Neural crest cell (in vitro differentiated cells): ENCODE measurements at places on chromosomes 12 and 14. TPM values are rescaled to one million over a fixed set of nuclear protein-coding genes. Genes with fewer than 3 reads are reported as not detected.

KITLG gene
- total RNA-seq: 6.2 and 7.0 TPM in 2 replicates

GRCh38 chr12:93668919-93669418, 8.2 kb upstream of the CRADD start:
- H3K4me1 ChIP-seq: no peaks in the 10 kb centered on the region
- peaks cover 2% of the 10 kb centered on the region for H3K27me3 ChIP-seq
- H3K27ac ChIP-seq: peak overlapping the region; percentile 0
- no peak for DNase-seq

DNA sequence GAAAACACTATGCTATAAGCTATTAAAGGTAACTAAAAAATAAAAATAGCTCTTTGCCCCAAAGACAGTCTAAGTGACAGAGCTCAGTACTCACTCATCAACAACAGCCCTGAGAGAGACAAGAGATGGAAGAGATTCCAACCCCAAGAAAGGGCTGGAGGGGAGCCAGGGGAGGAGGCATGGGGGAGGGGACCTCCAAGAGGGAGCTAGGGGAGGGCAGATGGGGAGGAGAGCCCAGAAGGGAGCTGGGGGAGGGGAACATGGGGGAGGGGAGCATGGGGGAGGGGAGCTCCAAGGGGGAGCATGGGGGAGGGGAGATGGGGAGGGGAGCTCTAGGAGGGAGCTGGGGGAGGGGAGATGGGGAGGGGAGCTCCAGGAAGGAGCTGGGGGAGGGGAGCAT, 7.7 kb downstream of the SSH1 start:
- DNase-seq: no peak
- H3K36me3 ChIP-seq: peaks cover 34% of the 10 kb centered on the region
- H3K27me3 ChIP-seq: no peaks in the 10 kb centered on the region
- H3K27ac ChIP-seq: no peak overlapping the region

DNA sequence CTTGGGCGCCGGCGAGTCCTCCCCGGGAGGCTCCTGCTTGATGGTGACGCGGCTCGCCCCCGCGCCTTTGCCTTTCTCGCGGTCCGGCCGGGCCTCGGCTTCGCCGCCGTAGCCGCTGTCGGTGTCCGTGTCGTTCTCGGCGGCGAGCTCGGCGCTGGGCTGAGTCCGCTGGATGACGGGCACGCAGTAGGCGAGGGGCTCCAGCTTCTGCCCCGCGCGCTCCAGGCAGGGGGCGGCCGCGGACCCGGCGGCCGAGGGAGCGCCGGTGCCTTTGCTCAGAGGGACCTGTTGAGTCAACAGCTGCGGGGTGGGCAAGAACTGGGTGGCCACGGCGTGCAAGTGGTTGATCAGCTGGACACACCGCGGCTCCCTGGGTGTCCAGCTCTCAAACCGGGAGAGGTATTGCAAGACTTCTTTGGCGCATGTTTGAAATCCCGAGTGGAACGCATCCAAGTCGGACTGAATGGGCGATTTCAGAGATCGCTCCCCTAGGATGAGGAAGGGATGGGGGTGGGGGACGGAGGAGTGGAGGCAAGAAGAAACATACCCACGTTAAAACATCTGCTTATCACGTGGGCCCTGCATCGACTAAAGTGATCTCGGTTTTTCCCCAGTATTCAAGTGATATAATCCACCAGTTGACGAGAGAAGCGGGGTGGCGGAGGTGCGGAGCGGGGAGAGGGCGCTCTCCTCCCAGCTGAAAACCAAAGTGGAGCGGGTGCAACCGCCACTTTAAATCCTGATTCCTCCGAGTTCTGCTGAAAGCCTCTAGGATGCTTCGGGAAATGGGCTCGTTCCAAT, 2.0 kb downstream of the BHLHE41 start:
- no peak overlapping the region for H3K27ac ChIP-seq
- peaks cover 87% of the 10 kb centered on the region for H3K27me3 ChIP-seq

DNA sequence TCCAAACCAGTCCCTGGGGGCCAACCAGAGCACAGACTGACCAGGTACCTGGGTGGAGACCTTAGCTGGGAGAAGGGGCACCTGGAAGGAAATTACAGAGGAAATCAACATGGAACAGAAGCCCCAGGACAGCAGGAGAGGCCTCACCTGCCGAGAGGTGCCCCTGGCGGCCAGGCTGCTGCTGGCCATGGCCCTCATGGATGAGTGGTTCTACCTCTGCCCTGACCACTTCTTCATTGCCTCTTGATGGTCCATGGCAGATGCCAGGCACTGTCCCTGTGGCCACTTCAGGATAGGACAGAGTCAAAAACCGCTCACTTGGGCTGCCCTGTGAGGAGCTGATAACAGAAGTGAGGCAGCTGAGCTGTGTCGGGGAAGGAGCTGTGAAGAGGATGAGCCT, 73.1 kb upstream of the GNG2 start:
- no peak overlapping the region for H3K27ac ChIP-seq
- peaks cover 12% of the 10 kb centered on the region for H3K36me3 ChIP-seq
- no peak overlapping the region for H3K4me3 ChIP-seq
- no peaks in the 10 kb centered on the region for H3K27me3 ChIP-seq
- no peak for DNase-seq

PTPN21 gene
- 21.9 and 25.3 TPM in 2 replicates for total RNA-seq

GRCh38 chr14:73457041-73457923, 1.1 kb downstream of the NUMB start:
- H3K4me3 ChIP-seq: peak overlapping the region; percentile 96
- peaks cover 32% of the 10 kb centered on the region for H3K4me1 ChIP-seq
- H3K27me3 ChIP-seq: no peaks in the 10 kb centered on the region
- H3K36me3 ChIP-seq: no peaks in the 10 kb centered on the region

DNA sequence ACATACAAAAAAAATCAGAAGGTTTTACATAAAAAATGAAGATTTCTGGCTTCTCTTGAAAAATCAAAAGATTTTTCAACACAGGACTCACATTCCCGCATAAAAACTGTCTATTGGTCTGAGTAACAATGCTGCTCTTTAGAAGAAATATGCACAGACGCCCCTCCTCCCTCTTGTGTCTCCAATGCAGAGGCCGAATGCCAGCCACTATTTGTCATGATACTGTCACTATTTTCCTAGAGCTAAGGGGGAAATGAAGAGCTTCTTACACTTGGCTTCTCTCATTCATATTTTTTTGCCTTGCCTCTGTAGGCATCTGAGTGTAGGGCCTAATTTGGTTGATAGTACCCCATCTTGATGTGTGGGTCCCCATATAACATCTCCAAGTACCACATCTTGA, 98.0 kb downstream of the BBS10 start:
- H3K27ac ChIP-seq: no peak overlapping the region
- no peaks in the 10 kb centered on the region for H3K36me3 ChIP-seq
- H3K27me3 ChIP-seq: no peaks in the 10 kb centered on the region
- no peak overlapping the region for H3K4me3 ChIP-seq
- H3K4me1 ChIP-seq: peaks cover 21% of the 10 kb centered on the region

DNA sequence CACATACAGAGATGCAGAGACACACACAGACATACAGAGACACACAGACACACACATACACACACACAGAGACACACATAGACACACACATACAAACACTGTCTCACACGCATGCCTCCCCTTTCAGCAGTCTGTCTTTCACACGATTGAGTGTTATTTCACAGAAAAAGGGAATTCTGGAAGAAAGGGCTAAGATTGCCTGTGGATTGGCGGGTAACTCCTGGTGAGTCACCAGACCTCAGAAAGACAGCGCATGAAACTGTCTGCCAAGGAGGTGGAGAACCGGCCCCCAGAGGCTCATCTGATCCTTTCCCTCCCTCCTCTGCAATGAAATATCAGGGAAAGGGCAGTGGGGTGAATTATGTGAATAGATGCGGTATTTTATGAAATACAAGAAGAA, 127.2 kb upstream of the GSC start:
- no peak overlapping the region for H3K4me3 ChIP-seq
- peaks cover 5% of the 10 kb centered on the region for H3K27me3 ChIP-seq
- no peak overlapping the region for H3K27ac ChIP-seq
- no peaks in the 10 kb centered on the region for H3K4me1 ChIP-seq
- H3K36me3 ChIP-seq: no peaks in the 10 kb centered on the region

- no peak for DNase-seq
- H3K27me3 ChIP-seq: no peaks in the 10 kb centered on the region
- H3K4me1 ChIP-seq: peaks cover 3% of the 10 kb centered on the region
- no peak overlapping the region for H3K27ac ChIP-seq
- H3K36me3 ChIP-seq: peaks cover 7% of the 10 kb centered on the region
Observed at GRCh38 chr12:4780641-4781611, 60.7 kb downstream of the GALNT8 start.

CMA1 gene
- total RNA-seq: not detected in 2 replicates

POTEG gene
- total RNA-seq: not detected in 2 replicates

RDH12 gene
- not detected in 2 replicates for total RNA-seq

DNA sequence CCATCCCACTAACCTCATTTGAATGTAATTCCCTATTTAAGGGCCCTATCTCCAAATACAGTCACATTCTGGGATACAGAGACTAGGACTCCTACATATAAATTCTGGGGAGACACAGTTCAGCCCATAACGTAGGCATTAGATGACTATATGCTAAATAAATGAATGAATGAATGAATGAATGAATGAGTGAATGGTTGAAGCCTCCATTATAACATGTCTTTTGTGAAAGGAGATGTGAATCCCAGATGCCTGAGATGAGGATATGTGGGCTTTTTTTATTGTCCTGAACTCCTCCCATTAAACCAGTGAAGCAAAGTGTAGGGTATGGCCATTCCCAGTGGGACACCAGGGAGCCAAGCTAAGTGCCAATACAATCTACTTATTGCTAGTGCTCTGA, 20.5 kb upstream of the TMEM233 start:
- H3K4me1 ChIP-seq: no peaks in the 10 kb centered on the region
- no peaks in the 10 kb centered on the region for H3K36me3 ChIP-seq
- no peak overlapping the region for H3K4me3 ChIP-seq

GRCh38 chr12:2683283-2684025, 111.3 kb upstream of the FKBP4 start:
- H3K27ac ChIP-seq: no peak overlapping the region
- H3K4me1 ChIP-seq: peaks cover 28% of the 10 kb centered on the region
- DNase-seq: no peak
- peaks cover 2% of the 10 kb centered on the region for H3K36me3 ChIP-seq

DNA sequence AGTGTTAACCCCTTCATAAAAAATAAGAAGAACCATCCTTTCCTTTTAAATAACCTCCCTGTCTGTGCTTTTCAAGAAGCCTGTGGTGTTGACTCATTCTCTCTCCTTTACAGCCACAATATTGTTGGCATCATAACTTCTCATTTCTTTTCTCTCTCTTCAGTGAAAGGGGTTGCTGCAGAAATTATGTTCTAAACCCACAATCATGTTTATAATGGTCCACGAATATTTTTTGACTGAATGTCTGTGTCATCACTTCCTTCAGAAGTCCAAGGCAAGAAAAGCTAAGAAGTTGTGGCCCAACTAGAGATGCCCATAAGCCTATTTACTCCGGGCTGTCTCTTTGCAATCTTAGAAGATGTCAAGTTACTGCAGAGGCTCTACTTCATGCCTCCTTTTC, 488.3 kb downstream of the APAF1 start:
- peaks cover 54% of the 10 kb centered on the region for H3K4me1 ChIP-seq
- no peak for DNase-seq
- H3K36me3 ChIP-seq: peaks cover 3% of the 10 kb centered on the region
- no peak overlapping the region for H3K4me3 ChIP-seq

DNA sequence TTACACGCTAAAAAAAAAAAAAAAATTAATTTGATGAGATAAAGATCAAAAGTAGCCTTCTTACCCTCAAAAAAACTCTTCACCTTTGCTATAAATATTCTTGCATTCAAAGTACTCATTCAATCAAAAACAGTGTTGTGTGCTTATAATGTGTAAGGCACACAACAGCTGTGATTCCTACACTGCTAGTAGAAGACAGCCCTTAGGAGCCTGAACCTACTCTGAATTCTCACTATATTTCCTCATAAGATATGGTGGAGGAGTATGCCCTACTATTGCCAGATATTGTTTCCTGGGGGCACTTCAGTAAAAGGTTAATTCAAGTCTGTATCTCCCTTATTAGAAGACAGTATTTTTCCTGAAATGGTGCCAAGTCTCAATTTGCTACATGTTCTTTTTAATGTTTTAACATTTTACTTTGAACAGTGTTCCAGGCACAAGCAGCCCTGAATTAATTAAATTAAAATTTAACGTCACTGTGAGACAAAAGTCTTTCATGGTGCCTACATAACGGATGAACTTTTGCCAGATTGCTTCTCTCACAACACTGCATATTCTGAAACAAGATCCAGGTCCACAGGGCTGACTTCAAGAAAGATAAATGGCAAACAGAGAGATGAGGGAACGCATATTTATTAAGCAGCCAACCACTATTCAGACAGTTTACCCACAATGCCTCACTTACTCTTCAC, 19.3 kb downstream of the PPP2R5E start:
- no peaks in the 10 kb centered on the region for H3K27me3 ChIP-seq
- no peak overlapping the region for H3K4me3 ChIP-seq
- DNase-seq: no peak
- peaks cover 22% of the 10 kb centered on the region for H3K4me1 ChIP-seq
- H3K36me3 ChIP-seq: peaks cover 28% of the 10 kb centered on the region
